Epithelial cell of esophagus (primary cell): ENCODE measurements at places on chromosomes 12 and 14.

DNA sequence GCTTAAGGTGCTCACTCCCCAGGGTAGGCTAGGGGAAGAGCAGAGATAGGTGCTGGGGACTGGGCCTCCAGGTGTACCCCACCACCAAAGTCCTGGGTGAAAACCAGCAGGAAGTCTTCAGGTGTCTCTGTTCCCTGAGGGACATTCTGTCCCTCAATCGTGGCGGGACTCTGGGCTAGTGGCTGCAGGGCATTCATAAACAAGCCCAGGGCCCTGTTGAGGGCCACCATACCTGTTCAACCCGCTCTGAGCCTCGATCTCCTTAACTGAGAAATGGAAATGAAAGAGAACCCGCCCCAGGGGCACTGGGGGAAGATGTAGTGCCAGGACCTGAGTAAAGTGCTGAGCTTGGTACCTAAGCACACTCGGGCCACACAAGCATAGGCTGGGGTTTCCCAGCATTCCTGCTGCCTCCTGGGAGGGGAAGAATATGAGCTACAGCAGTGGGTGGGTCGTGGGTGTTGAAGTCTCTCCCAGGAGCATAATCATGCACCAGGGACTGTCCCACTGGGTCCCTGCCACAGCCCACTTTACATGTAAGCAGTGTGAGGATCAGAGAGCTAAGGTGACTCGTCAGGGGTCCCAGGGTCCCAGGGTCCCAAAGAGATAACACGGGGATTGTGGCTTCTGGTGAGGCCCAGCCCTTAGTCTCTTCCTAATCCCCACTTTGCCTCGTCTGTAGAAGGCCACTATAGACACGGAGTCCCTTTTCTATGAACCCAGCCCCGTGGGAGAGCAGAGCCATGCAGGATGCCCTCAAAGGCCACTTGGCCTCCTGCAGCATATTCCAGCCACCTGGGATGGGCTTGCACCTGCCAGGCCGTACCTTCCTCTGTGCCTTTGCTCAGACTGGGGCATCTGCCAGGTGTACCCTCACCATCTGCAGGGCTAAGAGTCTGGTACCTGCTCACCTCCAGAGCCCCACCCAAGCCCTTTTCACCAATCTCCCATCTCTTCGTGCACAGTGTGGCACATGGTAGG lies 14.4 kb downstream of the FAM222A start:
- DNase-seq: no peak

GRCh38 chr12:53504004-53504920 lies 3.0 kb downstream of the NPFF start:
- DNase-seq: no peak

DNA sequence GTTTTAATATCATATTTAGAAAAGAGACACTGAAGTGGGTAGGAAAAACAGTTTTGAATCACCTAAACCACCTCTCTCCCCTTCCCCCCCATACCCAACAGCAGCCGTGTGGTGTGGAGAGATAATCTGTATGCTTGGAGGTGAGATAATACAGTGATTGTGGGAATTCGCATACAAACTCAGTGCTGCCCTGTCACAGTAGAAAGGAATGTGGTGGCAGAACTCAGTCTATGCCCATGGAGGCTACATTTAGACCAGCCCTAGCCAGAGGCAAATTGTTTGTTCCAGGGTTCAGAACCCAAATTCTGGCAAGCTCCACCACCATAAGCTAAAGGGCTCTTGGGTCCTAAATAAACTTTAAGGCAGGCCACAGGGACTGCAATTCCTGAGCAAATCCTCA lies 827.0 kb downstream of the C12orf50 start:
- no peak for DNase-seq

- no peak for DNase-seq
Observed at GRCh38 chr14:61190341-61190740, 90.8 kb downstream of the TMEM30B start.

DNA sequence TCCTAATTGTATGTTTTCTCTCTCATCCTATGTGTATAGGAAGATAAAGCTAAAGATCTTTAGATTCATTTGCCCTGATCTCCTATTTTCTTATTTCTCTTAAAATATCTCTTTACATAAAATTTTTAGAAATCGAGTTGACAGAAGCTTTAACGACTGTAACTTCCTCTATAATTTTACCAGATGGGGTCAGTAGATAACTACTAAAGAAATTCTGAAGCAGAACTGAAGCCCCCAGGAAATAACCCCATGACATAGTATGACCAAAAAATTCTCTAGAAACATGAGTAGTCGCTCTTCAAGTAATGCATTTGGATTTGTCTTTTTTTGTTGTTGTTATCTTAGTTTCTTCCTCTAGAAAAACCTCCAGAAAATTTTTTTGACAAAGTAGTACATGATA lies 288.0 kb downstream of the ERC1 start:
- no peak for DNase-seq

DNA sequence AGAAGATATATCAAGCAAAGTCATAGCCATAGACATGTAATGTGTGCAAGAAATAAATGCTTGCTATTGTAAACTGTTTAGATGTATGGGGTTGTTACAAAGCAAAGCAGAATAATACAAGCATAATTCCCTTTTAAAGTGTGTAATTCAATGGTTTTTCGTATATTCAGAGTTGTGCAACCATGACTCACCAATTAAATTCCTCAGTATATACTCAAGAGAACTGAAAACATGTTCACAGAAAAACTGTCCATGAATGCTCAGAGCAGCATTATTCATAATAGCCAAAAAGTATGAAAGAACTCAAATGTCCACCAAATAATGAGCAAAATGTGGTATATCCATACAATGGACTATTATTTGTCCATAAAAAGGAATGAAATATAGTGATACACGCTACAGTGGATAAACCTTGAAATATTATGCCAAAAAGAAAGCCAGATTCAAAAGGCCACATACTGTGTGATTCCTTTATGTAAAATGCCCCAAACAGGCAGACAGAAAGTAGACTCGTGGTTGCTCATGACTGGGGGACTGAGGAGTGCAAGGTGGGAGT lies 9.3 kb downstream of the GXYLT1 start:
- peak; percentile 81 for DNase-seq

- DNase-seq: no peak
Observed at GRCh38 chr12:32897687-32898573, 1.4 kb upstream of the PKP2 start.

DNA sequence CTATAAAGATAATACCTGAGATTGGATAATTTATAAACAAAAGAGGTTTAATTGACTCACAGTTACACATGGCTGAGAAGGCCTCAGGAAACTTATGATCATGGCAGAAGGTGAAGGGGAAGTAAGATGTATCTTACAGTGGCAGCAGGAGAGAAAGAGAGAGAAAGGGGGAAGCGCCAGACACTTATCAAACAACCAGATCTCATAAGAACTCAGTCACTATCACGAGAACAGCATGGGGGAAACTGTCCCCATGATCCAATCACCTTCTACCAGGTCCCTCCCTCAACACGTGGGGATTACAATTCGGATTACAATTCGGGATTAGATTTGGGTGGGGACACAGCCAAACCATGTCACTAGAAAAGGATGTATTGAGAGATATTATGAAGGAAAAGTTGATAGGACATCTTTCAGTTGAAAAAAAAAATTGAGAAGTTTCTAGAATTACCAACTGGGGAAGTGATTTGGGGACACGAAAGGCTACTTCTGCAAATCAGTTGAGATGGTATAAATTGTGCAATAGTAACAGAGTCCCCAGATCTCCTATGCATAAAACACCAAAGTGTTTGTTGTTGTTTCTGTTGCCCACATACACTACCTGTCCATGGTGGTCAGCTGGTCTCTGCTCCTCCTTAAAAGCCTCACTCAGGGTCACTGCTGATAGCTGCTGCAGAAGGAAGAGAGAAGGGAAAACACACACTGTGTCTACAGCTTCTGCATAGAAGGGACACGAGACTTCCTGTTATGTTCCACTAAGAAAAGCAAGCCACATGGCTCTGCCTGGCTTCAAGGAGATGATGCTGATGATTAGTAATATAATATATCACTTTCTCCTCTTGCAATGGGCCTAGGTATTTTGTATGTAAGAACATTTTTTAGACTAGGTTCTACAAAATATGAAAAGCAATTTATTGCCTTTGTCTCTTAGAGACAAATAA lies 465.5 kb downstream of the PDZRN4 start:
- no peak for DNase-seq

DNA sequence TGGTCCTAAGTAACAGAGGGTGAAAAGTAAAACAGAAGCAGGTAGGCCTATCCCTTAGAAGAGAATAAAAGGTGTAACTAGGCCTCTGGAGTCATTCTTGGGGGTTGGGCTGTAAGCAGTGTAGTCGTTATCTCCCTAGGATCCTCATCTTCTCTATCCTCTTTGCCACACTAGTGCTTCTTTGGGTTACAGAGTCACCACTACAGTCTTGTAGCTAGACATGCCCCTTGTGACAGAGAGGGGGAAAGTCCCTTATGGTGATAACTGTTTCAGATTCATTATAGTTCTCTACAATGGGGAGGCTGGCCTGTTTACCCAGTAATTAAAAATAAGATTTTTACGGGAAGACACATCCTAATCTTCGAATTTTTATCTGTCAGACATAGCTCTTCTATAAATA lies 16.4 kb upstream of the SRP54 start:
- DNase-seq: no peak

GRCh38 chr14:79496701-79497100 lies 714.6 kb downstream of the DIO2 start:
- no peak for DNase-seq

- no peak for DNase-seq
Observed at GRCh38 chr14:77554816-77555599, 56.4 kb upstream of the ISM2 start.

DNA sequence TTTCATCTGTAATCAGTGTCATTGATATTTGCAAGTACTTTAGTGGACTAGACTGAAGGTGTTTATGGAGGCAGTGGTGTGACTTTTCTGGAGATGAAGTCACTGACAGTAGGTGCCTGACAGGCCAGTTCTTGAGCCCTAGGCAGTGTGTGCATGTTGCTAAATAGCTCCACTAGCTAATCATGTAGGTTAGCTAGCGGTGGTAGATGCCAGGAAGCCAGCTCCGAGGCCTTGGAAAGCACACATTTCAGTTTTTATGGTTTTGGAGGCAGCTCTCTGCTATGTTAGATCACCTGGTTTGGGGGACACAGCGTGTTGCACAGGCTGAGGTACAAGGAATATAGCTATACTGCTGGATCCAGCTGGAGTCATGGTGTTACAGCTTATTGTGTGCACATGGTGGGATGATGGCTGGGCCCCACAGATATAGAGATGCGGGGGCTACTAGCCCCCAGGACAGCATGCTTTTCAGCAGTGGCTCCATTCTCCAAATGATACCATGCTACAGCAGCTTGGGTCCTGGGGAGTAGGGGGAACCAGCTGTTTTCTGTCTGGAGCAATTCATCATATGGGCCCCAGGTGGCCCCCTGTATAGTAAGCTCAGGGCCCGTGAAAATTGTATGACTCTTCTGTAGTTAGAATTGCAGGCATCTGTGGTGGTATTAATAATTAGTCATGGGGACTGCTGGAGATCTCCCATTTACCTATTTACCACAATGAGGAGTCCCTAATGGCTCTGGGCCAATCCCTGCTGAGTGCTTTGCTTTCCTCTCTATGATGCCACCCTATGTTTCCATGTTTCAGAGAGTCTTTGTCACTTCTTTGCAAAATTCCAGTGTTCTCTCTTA lies 367.2 kb upstream of the LMO3 start:
- DNase-seq: peak; percentile 44

DNA sequence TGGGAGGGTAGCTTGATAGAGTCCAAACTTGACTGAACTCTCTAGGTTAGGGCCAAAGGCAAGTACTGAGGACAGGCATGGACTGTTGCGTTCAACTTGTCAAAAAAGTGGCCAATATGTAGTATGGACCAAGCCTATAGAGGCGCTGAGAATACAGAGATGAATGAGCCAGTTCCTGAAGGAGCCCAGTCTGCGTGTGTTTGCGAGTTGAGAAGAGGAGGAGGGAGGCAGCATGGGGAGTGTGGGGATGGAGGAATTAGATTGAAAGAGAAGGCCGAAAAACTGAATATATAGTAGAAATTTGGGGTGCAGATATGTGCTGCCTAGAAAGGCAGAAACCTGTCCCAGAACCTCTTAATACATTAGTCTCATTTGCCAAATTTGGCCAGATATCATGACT lies 412.4 kb downstream of the PCNX1 start:
- DNase-seq: peak; percentile 29

GRCh38 chr14:91149462-91149861 lies 35.6 kb downstream of the DGLUCY start:
- DNase-seq: peak; percentile 97

GRCh38 chr14:58772794-58773620 lies 135.2 kb downstream of the DACT1 start:
- DNase-seq: no peak

DNA sequence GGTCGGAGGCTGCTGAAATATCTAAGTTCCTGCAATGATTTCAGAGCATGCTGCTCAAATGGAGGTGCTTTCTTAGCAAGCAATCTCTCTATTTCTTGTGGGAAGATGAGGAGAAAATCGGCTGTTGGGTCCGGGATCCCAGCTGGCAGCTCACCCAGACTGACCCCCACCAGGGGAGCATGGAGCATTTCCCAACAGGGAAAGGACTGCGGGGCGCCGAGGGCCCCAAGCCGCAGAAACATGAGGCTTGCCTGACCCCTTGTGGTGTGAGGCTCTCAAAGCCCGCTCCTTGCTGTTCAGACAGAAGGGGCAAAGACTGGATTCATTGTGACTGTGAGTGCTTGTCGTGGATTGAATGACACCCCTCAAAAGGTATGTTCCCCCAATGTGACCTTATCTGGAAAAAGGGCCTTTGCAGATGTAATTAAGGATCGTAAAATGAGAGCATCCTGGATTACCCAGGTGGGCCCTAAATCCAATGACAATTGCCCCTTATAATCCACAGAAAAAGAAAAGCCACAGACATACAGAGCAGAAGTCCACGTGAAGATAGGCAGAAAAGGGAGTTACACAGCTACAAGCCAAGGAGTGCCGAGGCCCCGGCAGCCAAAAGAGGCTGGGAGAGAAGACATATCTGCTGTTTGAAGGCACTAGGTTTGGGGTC lies 116.3 kb upstream of the VASH1 start:
- DNase-seq: peak; percentile 51

DNA sequence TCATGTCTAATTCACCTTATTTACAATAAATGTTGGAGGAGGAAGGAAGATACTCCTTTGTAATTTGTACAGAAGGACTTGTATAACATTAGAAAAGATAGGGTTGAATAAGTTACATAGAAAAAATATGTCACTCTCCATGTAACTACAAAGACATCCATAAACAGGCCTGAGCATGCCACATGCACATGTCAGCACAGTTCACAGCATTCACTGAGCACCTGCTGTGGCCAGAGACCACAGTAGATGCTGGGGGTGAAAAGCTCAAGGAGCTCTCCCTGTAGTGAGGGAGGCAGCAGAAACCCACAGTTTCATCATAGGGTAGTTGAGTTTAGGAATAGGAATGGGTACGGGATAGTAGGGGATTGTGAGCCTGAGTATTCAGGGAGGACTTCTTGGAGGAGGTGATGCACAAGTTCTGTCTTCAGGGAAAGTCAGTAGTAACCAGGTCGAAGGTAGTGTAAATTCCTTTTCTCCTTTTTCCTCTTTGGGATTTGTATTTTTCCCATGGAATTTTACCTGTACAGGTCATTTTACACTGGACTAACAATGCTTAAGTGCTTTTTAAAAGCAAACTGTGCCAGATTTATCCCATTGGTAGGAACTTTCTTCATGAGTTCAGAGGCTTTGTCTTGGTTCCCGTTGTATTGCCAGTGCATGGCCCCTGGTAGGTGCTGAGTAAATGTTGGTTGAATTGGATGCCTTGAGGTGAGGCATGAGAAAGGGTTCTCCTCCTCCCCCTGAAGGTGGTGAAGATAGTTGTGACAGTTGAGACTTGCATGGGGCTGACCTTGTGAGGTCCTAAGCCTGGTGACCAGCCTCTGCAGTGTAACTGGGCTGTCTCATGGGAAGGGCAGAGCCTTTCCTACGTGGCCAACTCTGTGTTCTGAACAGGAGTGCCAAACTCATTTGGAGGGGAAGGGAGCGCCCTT lies 20.2 kb downstream of the PRKCH start:
- DNase-seq: peak; percentile 69

GRCh38 chr12:111287125-111287900 lies 81.6 kb downstream of the PHETA1 start:
- no peak for DNase-seq
